ENCODE measurements at places on chromosomes 4 and X. TPM values are rescaled to one million over a fixed set of nuclear protein-coding genes. Genes with fewer than 3 reads are reported as not detected.

- DNase-seq, result no peak
Measured at GRCh38 chr4:171639540-171639939, 173.7 kb upstream of the GALNTL6 start.

- DNase-seq, result no peak
Measured at GRCh38 chr4:183636923-183637322, 22.1 kb downstream of the RWDD4 start.

DNA sequence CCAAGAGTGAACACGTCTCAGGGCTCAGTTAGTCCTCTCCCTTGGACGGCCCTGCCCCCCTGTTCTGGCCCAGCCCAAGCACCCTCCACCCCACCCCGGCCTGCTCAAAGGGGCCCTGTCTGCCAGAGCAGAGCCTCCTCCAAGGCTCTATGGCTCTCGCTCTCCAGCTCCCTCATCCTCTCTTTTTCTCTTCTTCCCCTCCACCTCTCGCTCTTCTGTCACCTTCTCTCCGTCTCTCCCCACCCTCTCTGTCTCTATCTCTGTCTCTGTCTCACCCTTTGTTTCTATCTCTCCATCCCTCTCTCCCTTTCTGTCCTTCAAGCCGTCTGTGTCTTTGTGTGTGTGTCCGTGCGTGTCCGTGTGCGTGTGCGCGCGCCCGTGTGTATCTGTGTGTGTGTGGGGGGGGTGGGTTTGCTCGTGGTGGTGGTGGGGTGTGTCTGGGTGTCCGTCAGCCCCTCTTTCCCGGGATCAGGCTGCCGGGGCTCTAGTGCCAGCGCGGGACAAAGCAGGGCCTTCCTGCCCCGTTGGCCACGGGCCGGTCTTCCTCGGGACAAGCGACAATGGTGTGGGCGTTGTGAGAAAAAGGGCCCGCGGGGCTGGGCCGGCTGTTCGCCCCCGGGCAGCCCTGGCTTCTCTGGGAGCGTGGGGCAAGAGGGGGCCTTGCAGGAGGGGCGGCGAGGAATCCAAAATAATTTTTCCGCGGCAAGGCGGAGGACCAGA lies 8.7 kb downstream of the FRG2 start:
- DNase-seq, result no peak

GRCh38 chr4:68904786-68905185 lies 46.8 kb downstream of the UGT2A3 start:
- no peak for DNase-seq

DNA sequence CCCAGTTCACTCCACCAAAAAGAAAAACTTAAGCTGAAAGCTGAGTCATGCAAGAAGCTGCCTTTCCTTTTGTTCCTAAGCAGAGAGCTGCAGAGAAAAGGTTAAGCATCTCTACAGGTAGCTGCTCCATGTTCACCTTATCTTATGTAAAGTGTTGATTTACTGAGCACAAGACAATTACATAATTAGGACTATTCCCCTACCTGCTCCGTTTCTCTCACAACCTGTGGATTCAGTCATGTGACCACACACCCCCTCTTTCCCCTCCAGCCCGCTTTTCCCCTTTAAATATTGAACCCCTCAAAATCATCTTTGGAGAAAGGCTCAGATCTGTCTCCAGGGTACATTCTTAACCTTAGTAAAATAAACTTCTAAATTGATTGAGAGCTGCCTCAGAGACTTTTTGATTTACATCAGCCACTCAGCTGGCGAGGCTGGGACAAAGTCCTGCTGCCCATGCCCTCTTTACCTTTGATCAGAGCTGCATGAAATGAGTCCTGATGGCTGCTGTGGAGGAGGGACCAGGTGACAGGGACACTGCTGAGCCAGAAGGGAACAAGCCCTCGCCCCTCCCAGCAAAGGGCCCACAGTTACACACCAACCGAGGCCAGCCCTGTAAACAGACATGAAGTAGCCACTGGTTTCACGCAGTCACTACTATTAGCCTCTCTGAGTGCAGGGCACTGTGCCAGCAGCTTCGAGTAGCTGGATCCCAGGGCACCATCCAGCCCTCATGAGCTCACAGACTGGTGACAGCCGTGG lies 53.9 kb upstream of the C4orf50 start:
- no peak for DNase-seq

DNA sequence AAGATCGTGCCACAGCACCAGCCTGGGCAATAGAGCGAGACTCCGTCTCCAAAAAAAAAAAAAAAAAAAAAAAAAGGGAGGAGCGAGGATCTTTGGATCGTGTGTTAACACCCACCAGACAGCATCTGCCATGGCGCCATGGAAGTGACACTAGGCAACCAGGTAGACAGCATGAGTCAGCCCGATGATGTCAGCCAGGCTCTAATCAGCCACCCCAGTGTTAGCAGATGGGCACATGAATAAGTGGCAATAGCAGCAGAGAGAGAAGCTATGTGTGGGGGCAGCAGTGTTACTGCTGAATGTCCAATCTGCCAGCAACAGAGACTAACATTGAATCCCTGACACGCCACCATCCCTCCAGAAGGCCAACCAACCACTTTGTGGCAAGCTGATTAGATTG lies 6.6 kb downstream of the SYN1 start:
- DNase-seq, result no peak

DNA sequence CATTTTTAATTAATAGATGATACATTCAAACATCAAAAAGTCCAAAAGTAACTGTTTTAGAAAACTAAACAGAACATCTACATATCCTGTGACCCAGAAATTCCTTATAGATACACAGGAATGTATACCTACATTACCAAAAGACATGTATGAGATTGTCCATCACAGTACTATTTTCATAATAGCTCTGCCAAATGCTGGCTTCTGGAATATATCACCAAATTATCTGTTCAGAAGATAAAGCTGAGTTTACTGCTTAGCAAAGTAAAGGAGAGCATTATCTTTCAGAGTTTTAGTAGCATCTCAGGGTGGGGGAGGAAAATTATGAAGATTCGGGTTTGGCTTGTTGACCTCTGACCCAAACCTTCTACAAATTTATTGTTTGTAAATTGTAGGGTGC lies 368.9 kb upstream of the SLC7A11 start:
- DNase-seq, result no peak

DCAF8L2 gene
- not detected for total RNA-seq

ADGRA3 gene
- total RNA-seq, result 6.8 TPM

UGT2B17 gene
- total RNA-seq, result not detected

SERTM2 gene
- total RNA-seq, result not detected

All from SJSA1 (cell line).